ENCODE measurements at places on chromosomes 16 and 17.

DNA sequence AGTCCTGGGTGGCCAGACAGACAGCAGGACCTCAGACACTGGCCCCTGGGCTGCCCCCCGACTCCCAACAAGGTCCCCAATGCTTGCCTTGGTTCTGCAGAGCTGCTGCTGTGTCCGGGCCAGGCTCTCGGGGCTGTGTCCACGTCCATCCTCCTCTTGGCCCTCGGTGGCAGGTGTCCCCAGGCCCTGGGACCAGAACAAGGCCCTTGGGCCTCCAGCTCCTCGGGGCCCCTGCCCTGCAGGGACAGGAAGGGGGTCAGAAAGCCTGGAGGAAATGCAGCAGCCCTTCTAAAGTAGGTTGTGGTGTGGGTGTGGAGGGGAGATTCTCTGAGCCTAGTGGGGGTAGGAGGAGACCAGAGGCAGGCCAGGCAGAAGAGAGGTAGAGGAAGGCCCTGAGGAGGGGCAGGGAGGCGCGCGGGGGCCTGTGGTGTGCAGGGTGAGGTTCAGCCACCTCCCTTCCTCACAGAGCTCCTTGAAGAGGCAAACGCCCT is 2.5 kb upstream of the AXIN1 start:
- peak; percentile 38 for DNase-seq

DNA sequence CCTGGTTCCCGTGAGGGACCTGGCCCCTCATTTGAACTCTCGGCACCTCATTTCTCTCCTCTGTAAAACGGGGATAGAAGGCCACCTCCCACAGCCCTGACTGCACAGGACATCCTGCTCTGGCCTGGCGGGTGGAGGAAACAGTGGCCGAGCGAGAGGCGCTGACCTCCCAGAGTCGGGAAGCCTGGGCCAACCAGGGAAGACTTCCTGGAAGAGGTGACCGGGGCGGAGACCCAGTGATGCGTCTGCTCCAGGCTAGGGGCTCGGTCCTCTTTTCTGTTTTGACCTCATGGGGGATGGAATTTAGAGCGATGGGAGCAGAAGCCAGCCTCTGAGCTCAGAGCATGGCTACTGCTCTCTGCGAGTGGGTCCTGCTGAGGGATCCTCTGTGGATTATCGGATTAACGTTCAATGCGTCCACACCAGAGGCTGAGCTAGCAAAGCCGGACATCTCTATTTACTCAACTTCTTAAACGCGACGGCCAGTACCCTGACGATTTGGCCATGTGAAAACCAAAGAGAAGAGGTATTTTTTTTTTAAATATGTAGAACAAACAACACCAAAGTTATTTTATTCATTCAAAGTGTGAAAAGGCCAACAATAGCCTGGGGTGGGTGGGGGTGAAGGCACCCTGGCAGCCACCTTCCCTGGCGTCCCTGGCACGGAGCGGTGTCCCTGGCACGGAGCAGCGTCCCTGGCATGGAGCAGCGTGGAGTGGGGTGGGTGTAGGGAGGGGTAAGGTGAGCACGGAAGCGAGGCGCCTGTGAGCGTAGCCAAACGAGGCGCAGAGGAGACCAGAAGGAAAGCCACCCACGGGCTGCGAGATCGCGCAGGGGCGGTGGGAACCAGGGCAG is 9.2 kb upstream of the MSLN start:
- DNase-seq, result no peak

GRCh38 chr17:81102352-81102751 is 63.0 kb upstream of the PVALEF start:
- DNase-seq, result no peak

DNA sequence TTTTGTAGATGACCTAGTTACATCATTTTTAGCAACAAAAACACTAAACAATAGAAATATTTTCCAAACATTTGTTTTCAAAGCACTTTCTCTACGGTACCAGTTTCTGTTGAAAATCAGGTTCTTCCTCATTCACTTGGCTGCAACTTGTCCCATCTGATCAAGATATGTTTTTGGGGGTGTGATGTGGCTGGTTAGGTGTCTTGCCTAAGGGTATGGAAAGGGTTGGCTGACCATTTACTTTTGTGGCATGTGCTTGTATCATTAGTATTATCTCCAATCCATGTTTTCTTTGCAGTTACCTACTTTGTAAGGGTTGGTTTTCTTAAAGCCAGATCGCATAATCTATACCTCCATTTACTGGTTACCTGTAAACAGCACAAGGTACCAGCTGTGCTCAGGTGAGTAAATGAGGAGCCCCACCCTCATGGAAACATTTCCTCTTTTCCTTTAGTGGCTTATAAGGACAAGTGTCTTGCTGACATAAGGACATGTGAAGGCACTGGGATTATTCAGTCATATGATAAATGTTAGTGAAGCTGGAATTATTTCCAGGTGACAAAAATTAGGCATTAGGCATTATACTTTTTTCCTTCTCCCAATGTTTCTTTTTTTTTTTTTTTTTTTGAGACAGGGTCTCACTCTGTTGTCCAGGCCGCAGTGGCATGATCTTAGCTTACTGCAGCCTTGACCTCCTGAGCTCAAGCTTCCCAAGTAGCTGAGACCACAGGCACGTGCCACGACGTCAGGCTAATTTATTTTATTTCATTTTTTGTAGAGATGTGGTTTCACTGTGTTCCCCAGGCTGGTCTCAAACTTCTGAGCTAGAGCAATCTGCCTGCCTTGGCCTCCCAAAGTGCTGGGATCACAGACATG is 162.0 kb downstream of the CCDC182 start:
- no peak for DNase-seq

DNA sequence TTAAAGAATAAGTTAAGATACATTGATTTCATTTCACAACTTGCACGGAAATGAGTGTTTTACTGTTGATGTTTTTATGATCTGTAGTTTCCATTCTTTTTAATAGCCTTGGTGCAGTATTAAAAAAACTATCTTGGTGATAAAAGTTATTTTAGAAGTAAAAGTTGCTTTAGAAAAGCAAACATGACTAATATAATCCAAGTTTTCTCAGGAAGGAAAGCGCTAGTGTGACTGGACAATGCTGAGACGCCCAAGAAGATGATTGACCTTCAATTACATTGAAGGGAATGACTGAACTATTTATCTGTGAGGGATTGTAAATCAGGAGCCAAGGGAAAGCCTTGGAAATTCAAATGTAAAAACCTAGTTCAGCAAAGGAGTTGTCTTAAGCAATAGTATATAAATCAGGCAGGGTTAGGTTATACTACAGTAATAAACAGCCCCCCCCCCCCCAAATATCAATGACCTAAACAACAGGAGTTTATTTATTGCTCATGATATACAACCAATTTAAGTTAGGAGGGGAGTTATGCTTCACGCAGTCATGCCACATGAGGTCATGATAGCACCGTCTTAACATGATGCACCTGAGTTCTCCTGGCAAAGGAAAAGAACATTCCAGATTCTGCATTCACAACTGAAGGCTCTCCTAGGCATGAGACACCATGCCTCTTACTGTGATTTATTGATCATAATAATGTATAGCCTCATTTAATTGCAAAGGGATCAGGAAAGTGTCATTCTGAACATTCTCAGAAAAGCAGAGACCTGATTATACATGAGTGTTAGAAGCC is 443.8 kb downstream of the CDH13 start:
- DNase-seq, result no peak

DNA sequence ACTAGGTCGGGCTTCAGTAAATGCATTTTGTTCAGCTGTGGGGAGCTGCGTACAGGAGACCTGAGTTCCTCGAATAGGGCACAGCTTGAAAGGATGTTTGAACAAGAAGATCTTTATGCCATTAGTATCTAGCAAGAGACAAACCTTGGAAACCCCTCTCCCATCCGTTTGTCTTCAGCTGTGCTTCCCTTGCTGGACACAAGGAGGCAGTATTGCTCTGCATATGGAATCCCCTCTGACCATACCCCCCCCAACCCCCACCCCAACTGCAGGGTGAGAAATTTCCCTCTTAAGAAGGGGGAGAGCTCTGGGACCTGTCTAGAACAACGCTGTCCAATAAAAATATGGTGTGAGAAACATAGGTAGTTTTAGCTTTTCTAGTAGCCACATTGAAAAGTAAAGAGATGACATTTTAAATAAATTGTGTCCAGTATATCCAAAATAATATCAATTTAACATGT is 1.6 kb downstream of the MRM1 start:
- DNase-seq, result no peak

DNA sequence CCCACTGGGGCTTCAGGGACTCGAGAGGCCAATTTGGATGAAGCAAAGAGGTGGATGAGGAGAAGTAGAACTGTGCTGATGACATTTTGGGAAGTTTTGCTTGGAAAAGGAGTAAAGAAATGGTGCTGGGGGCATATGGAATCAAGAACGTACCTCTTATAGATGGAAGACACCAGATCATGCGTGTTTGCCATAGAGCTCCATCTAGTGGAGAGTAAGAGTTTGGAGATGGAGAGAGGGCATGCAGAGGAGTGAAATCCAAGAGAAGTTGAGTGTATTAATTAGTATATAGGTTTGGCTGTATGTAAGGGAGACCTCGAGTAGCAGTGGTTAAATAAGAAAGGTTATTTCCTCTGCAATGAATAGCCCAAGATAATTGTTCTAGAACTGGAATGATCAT is 56.0 kb downstream of the SHISA6 start:
- DNase-seq, result no peak

- no peak for DNase-seq
Measured at GRCh38 chr17:78591263-78591671, 14.1 kb upstream of the DNAH17 start.

DNA sequence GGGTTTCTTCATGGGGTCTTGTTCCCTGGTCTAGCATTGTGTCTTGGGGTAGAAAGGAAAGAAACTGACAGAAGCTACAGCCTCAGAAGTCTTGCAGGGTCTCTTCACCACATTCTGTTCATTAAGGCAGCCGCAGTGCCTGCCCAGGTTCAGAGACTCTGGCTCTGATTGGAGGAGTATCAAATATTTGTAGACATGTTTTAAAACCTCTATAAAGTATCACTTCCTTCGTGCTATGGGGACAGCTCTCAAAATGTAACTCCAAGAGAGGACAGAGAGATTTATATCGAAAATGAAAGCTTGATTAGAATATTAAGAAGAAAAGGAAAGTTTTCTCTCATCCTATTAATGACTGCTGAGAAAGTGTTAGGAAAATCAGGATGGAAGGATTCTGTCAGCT is 107.0 kb upstream of the CACNG3 start:
- no peak for DNase-seq

GRCh38 chr16:13021996-13022395 is 120.6 kb downstream of the SHISA9 start:
- no peak for DNase-seq

GRCh38 chr17:67632141-67632540 is 85.6 kb upstream of the NOL11 start:
- no peak for DNase-seq
